Glomerular endothelial cell (primary cell): ENCODE measurements at places on chromosomes 5 and 9.

DNA sequence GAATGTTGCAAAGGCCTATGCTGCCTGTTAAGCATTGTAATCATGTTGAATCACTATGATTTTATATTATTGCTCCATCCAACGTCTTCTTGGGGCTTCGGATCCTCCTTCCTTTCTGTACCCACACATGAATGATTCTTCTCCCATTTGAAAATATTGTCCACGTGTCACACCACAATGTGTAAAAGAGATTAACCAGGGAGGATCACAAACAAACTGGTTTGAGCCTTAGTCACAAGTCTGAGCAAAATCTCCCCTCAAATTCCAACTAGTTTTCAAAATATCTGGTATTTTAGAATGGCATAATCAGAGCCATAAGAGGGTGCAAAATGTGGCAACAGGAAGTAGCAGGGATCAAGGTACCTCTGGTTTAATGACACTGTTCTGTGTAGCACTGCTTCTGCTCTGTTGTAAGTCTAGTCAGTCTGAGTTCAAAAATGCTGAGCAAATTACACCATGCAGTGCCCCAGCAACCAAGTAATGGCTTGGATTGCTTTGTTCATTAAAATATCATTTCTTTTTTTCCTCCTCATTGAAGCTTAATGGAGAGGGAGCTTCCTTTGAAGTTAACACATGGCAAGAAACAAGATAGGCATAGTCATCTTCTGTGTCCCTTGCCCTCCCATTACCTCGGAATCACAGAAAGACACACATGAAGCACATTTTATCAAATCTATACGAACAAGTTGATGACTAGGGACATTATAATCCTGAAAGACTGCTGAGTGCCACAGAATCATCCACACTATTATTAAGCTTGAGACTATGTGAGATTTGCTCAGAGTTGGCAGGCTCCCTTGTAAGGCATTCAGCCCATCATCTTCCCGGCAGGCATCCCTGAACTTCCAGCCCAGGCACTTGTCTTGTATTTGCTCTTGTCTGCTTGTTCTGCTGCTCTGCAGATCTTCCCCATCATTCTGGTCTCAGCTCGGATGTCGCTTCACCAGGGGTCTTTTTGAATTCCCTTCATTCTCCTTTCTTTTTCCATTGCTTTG is 102.0 kb upstream of the PRLR start:
- DNase-seq = no peak

GRCh38 chr5:1185629-1186350 is 15.6 kb upstream of the SLC6A19 start:
- no peak for DNase-seq

- DNase-seq = no peak
Observed at GRCh38 chr9:107227774-107228173, 55.3 kb upstream of the RAD23B start.

DNA sequence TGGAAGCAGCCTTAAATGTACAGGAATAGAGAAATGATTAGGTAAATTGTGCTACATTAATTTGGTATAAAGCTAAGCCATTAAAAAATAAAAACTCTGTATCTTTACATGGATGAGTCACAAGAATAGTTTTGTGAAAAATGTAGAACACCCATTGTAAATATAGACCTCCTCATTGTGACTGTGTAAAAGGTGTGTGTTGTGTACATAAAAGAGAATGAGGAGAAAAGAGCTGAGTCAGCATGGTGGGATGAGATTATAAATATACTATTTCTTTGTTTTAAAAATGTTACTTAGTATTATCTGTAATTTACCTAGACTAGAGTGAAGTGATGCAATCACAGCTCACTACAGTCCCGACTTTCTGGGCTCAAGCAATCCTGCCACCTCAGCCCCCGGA is 250.5 kb downstream of the KIAA0825 start:
- no peak for DNase-seq

- no peak for DNase-seq
Observed at GRCh38 chr9:127742435-127743088, 7.5 kb upstream of the TOR2A start.

DNA sequence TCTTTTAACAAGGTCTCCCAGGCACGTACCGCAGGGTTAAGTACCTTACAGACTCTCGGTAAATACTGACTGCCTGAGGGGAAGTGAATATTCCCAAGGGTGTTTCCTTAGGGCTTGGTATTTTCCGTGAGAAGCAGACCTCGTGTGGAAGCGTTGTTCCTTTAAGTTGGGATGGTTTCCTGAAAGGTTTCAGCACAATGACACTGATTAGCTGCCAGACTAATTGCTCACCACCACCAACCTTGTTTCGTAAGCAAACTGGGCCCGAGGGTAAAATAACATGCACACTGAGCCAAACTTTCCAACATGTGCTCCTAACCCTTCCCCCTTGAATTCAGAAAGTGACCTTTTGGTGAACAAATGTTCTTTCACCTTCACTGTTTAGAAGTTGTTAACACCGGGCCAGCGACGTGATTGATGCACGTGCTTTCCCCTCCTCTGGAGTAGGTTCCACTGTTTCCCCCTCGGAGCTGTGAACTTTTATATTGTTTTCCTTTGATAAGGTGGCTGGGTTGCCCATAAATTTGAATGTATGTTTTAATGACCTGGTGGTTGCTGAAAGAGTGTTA is 128.1 kb upstream of the RPS23 start:
- DNase-seq = peak; percentile 98

DNA sequence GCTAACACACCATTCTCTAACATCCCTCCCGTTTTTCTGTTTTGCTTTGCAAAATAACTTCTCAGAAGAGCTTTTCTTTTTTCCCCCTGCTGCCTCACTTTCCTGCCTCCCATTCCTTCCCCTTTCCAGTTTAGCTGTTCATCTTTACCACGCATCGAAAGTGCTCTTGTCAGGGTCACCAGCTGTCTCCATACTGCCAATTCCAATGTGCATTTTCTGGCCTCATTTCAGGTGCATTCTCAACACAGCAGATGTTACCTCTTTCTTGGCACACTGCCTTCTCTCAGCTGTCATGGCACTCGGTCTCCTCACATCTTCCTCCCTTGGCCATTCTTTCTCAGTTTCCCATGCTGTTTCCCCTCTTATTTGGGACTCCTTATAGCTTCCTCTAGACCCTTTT is 9.5 kb downstream of the ARSK start:
- DNase-seq = no peak

- DNase-seq = no peak
Observed at GRCh38 chr5:151104795-151105194, 24.0 kb upstream of the TNIP1 start.

- no peak for DNase-seq
Observed at GRCh38 chr5:179371681-179372680, 26.7 kb upstream of the ADAMTS2 start.

DNA sequence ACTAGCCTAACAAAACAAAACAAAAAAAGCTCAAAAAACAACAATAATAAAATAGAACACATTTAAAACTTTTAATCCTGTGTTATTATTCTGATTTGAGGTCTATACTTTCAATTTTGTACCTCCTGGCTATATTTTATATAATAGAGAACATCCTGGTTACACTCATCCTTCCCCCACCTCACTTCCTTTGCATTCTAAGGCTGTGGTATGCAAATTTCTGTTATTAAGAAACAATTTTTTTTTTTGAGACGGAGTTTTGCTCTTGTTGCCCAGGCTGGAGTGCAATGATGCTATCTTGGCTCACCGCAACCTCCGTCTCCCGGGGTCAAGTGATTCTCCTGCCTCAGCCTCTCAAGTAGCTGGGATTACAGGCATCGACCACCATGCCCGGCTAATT is 3.1 kb upstream of the RPL37 start:
- DNase-seq = no peak
